NB4 (cell line): ENCODE measurements at places on chromosomes 7 and 10.

DNA sequence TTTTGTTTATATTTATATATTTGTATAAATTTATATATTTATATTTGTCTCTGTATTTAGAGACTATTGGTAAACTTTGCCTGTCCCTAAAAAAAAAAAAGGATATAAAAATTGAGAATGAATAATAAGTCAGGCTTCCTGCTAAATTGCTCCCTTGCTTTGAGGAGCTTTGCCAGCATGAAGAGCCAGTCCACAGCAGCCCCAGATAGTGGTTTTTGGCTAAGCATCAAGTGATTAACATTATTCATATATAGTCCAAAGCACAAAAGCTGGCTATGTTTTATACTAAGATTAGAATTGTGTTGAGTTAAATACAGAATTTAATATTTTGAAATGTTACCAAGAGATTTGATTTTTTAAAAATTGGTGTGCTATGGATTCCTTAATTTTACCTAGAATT lies 264.9 kb upstream of the FERD3L start:
- no peak for DNase-seq

DNA sequence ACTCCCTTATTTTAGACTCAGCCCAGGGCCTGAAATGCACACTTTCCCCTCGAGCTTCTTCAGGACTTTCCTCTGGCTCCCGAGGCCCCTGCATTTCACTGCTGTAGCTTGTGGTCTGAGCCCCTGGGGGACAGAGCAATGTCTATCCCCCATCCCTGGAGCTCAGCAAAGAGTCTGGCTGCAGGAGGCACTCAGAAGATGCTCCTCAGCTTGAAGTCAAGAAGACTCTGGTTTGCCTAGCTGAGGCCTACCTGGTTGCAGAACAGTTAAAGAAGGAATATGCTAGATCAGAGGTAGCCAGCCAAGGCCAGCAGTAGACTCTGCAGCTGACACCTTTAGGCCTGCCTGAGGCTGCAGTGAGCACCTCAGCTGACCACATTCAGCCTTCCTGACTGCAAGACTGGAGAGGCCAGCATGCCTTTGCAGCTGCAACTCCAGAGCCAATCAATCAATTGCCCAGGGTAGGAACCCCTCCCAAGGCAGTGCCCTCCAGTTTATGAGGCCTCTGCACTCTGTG lies 36.9 kb upstream of the IKZF1 start:
- peak; percentile 75 for DNase-seq

- DNase-seq, result no peak
Observed at GRCh38 chr10:89371987-89372386, 5.9 kb upstream of the IFIT1B start.

DNA sequence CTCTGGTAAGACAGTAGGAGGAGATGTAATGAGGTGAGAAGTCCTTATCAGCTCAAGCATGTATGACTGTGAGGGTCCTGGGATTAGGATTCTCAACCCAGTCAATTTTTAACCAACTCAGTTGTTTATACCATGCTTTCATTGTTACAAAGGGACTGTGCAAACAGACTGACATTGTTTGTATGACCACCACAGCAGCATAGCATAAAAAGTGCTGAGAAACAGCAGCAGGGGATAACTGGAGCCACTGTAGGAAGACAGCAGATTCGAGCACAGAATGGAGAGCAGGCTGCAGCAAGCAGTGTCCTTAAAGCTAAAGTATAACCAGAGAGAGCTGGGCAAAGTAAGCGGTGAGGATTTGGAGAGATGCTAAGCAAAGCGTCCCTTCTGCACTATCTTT lies 829.5 kb downstream of the REEP3 start:
- DNase-seq, result no peak

DNA sequence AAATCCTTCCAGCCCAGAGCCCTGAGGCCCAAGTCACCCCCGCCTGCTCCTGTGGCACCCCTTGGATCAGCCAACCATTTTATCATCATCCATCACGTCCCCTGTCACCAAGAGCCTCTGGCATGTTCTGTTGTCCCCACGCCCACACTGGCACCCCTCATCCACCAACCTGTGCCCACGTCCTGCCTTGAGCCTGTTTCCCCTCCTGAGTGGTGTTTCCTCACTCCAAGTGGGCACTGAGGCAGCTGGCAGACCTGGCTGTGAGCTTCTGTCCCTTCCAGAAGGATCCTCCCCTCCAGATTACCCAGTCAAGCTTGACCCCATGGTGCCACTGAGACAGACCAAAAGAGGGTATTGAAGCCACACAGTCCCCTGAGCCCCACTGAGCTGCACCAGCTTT lies 71.4 kb upstream of the ANTXRL start:
- DNase-seq, result no peak

- DNase-seq, result peak; percentile 20
Observed at GRCh38 chr10:63430999-63431356, 34.8 kb downstream of the JMJD1C start.

DNA sequence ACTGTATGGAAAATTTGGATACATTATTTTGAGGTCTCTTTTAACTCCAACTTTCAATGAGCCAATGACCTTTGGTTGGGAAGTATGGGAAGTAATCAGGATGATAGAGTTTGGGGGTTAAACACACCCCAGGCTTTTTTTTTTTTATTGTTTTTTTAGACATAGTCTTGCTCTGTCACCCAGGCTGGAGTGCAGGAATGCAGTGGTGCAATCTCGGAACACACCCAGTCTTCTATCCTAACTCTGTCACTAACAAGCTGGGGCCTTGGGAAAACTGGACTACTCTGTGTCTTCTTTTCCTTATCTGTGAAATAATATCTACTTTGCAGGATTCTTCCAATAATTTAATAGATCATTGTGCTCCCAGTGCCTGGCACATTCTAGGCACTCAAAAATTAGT lies 37.6 kb upstream of the AGBL3 start:
- DNase-seq, result no peak

DNA sequence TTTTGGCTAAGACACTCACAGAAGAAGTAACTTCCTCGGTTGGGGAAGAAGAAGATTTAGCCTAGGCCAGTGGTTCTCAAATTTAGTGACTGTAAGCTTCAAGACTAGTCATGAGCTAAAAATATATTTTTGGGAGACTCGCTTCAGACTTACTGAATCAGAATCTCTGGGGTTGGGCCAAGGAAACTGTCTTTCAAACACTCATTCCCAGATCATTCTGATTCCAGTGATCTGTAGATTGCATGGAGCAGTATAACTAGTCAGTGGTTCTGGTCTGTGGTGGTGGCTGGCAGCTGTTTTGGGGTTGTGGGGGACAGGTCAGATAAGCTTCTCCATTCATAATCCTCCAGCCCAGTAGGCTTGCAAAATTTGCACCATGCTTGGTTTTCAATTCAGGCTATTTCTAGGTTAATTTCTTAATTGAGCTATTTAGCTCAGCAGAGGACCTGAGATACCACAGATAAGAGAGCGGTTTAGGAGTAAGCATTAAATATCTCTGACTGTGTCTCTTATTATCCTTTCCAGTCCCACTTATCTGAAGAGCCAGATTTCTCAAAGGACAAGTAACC lies 3.8 kb upstream of the KAT6B start:
- DNase-seq, result peak; percentile 32

GRCh38 chr7:28228396-28228795 lies 47.8 kb upstream of the JAZF1 start:
- DNase-seq, result no peak

GRCh38 chr7:30478349-30479201 lies at the start of gene NOD1:
TSS of gene NOD1 (minus strand) at chr7:30478784. CDS start at chr7:30456921, 21,863 bp downstream.
- peak; percentile 94 for DNase-seq

DNA sequence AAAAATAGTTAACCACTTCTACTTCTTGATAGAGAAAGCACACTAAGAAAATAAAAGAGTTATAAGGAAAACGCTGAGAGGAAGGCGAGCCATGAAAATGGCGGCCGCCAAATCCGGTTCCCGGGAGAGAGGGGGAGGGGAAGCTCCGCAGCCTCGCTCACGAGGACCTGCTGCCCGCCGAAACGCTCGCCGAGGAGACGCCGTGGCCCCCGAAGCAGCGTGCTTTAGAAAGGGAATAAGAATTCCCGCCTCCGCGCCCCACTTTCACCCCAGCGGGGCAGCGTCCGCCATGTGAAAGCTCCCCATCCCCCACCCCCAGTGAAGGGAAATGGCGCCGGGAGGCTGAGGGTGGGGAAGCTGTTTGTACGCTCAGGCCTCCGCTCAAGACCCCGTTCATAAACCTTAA lies 505 bp downstream of the HNRNPA2B1 start:
- DNase-seq, result peak; percentile 79

- no peak for DNase-seq
Observed at GRCh38 chr7:124907490-124907889, 22.1 kb downstream of the POT1 start.

DNA sequence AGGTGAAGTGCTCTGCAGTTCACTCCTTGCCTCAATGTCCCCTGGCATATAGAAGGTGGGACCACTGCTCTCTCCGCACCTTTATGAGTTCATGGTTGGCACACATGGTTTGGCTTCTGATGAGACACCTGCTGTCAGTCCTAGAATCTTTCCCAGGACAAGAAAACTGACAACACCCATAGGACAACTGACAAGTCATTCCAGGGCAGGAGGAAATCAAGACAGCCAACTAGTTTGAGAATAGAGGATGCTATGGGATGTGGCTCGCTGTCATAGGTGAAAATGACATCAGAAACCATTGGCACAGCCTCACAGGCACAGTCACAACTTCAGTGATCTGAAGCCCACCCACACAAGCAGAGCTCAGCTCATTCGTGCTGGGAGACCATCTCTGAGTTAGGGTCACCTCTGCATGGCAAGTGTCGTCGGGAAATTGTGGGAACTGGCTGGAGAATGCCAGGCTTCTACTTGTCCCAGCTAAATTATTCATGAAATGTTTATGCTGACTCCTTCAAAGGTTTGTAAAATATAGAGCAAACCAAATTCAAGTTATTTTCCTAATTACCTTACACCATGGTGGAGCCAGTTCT lies 762.4 kb downstream of the GRID1 start:
- no peak for DNase-seq

DNA sequence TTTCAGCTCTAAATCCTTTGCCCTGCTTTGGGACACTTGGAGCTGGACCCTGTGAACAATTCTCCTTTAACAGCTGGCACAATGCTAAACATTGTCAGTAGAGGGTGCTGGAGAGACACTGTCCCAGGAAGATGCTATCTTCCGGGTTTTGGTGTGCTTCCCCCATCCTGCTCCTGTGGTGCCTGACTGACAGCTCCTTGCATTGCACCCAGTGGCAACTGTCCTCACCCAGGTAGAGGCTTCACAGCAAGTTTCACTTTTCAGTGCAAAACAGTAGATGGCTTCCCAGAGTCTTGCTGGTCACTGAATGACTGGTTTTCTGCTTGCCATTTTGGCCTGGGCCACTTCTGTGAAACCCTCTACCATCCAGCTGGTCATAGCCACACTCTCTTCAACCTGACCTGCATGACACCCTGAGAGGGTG lies 77.3 kb downstream of the CDC14C start:
- peak; percentile 69 for DNase-seq

DNA sequence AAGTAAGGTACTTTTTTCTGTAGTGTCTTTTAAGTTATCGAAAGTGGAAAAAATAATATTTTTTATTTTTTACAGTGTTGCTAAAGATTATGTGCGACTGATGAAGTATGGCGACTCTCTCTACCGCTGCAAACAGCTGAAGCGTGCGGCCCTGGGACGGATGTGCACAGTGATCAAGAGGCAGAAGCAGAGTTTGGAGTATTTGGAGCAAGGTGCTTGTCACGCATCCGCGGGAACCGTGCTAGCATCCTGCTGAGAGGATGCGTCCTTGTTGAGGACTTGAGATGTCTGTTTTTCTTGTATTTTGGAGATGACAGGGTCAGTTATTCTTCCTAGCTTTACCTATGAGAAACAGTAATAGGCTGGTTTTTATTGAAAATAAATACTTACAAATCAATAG lies 7.8 kb downstream of the GTPBP4 start:
- no peak for DNase-seq

DNA sequence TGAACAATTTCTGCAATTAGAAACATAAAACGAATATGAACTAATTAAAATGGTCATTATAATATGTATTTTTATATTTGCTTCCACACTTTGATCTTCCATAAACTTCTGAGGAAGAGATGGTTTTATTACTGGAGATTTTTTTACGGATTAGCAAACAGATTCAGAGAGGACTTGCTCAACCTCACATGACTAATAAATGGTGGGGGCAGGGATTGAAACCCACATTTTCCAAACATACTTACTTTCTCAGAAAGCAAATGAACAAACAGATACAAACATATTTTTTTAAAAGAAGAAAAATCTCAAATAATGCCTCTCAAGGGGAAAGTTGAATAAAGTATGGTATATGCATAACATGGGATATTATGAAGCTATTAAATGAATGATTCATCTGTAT lies 18.3 kb downstream of the ANKMY2 start:
- DNase-seq, result no peak

DNA sequence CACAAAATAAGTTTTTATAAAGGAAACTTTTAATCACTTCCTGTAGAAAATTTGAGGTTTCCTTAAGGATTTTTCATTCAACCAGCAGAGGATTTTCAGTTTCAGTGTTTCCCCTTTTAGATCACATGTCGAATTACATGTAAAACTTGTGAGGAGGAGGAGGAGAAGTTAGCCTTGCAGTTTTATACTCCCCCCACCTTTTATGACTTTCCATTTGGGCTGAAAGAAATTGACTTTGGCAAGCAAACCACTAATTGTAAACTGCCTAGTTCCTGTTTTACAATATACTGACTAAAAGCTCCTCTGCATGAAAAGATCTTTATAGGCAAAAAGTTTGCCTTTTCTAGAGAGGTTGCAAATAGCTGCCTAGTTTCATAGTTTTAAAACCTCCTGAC lies 3.0 kb downstream of the BAMBI start:
- peak; percentile 84 for DNase-seq

- no peak for DNase-seq
Observed at GRCh38 chr7:11605749-11606148, 226.2 kb downstream of the THSD7A start.

GRCh38 chr7:130409067-130409711 lies 28.9 kb downstream of the CPA1 start:
- no peak for DNase-seq

GRCh38 chr7:956031-956430 lies 1.6 kb upstream of the ADAP1 start:
- DNase-seq, result peak; percentile 3

DNA sequence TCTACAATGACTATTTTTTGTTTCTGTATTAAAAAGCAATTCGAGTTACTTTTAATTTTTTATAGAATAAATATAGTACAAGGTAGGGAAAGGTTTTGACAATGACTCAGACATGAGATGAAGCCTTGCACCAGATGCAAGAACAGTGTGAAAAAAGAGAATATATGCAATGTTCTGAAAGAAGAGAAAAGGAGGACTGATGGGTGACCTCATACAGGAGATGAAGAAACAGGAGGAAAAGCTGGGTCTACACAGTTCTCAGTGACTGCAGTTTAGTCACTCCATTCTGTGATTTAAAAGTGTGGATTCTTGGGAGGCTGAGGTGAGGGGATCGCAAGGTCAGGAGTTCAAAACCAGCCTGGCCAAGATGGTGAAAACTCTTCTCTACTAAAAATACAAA lies 38.3 kb upstream of the YAE1 start:
- DNase-seq, result no peak

GRCh38 chr7:123533553-123533917 lies 860 bp downstream of the IQUB start:
- no peak for DNase-seq
